ENCODE measurements at places on chromosomes 7 and 10.
A peak's percentile ranks its signal among the peaks of the same experiment; 100 is the strongest.

- DNase-seq: no peak
Observed at GRCh38 chr7:139656387-139656786, 121.4 kb downstream of the HIPK2 start.

DNA sequence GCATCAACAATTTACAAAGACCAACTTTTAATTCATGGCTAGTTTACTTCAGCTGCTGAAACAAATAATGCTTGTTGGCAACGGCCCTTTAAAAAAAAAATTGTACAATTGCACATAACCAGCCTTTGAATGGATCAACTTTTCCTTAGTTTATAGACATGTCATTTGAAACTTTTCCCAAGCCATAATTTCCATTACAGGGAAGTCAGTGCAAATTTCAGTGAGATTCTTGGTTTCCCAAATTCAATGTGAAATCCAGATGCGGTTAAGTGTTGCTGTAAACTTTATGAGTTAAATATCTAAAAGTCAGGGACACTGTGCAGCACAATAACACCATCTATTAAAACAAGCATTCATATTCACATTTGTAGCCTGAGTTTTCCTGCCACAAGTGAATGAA, 182.2 kb downstream of the JAZF1 start:
- DNase-seq: no peak

GRCh38 chr10:28157379-28157778, 145.5 kb downstream of the MPP7 start:
- DNase-seq: no peak

- no peak for DNase-seq
Observed at GRCh38 chr7:114988755-114989375, 67.0 kb downstream of the MDFIC start.

GRCh38 chr7:156177422-156178055, 365.3 kb upstream of the SHH start:
- no peak for DNase-seq

- DNase-seq: peak; percentile 62
Observed at GRCh38 chr7:101882595-101883564, 65.5 kb downstream of the CUX1 start.

DNA sequence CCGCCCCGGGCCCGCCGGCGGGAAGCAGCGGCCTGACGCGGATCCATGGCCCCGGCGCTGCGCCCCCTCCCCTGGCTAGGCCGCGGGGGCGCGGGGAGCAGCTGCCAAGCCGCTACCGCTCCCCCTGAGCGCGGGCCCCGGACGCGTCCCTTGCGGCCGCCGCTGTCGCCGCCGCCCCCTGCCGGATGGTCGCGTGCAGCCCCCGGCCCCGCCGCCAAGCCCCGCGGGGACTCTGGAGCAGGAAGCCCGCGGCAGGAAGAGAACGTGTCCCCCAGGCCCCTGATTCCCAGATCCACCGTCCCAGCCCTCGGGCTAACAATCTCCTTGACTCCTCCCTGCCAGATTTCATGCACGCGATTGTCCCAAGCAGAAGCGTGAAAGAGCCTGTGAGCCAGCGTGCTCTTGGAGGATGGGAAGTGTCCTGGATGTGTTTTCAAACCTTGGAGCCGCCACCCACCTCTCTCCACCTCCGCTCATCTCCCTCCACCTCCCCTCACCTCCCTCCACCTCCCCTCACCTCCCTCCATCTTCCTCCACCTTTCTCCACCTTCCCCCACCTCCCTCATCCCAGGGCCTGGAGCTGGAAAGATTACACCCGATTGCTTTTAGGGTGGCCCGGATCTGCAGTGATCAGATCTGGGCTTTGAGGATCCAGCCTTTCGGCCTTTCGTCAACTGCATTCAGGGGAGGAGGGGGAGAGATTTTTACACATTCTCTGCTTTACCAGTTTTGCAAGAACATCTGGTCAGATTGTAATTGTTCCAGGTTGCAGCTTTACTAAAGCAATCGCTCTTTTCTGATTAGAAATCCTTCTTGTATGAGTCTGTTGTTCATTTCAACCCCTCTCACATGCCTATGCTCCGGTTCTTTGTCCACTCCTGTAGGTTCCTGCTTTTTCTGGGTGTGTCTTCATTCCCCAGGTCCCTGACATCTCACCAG, 570 bp upstream of the PRTFDC1 start:
- peak; percentile 70 for DNase-seq

DNA sequence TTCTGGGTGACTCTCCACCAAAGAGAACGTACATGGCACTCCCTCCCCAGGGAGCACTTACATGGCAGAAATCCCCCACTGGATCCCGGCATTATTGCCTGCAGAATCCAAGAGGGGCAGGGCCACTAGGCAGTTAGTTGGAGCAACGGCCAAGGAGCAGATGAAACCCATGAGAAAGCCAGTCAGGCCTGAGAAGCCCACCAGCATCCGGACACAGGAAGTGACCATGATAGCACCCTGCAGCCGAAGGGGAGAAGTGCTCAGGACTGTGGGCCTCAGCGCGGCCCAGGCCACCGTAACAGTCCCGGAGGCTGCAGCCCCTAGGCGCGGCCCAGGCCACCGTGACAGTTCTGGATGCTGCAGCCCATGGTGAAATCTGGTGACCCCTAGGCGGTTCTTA, 43.5 kb downstream of the STRA8 start:
- DNase-seq: no peak

- no peak for DNase-seq
Observed at GRCh38 chr7:127047521-127047920, 205.2 kb downstream of the GRM8 start.

DNA sequence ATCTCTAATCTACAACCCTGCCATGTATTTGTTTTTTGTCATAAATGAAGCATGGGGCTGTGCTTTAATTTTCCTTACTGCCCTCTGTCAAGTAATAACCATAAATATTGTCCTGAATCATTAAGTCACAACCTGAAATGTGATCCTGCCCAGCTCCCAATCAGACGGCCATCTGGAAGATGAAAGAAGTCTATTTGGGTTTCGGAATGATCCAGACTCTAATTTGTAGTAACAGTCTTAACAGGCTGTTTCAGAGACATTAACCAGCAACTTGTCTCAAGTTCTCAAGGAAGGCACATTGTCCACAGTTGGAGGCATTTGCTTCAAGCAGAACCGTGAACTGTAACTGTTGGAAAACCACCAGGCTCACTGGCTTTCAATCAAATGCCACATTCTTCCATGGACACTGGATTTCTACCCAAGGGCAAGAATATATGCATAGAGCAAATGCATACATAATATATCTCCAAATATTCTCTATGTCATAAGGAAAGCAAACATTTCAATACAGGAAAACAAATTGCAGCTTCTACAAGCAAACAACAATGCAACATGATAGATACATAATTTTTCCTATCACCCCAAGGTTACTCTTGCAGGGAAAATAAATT, 405.2 kb upstream of the NPVF start:
- peak; percentile 12 for DNase-seq

- DNase-seq: peak; percentile 80
Observed at GRCh38 chr7:135390829-135391228, 119.1 kb downstream of the CNOT4 start.

GRCh38 chr7:47401611-47402570, 180.0 kb downstream of the TNS3 start:
- no peak for DNase-seq

- DNase-seq: no peak
Observed at GRCh38 chr10:47256751-47257336, 43.2 kb upstream of the GDF10 start.

- DNase-seq: no peak
Observed at GRCh38 chr7:146175716-146176115, 59.1 kb downstream of the CNTNAP2 start.

DNA sequence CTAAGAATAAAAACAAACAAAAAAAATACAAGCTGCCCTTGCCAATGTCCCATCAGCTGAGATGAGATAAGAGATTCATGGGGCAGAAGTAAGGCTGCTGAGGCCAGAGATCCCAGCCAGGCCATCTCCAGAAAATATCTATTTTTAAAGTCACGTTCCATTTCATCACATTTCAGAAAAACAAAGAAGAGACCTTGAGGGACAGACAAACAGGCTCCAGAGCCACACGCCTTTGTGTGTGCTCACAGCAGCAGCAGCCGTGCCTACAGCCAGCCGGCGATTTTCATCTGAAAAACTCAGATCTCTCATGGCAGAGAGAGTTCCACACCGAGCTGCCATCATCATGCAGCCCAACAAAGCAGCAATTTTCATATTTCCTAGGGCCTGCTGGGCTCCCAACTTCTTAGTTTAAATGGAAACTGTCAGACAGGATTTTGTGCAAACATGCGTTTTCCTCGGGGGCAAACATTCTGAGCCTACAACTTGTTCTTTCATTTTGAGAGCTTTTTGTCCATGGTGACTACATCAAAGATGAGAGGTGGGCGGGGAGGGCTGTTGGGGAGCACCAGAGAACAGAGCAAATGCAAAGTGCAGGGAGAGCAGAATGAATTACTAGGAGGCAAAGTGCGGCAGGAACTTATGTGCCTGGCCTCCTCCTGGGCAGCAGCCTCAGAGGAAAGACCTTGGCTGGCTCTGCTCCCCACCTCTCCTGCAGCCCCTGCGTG, 38.8 kb downstream of the DLG5 start:
- DNase-seq: no peak

- no peak for DNase-seq
Observed at GRCh38 chr7:155295511-155295910, 2.2 kb upstream of the INSIG1 start.

- no peak for DNase-seq
Observed at GRCh38 chr10:67043041-67043440, 117.2 kb downstream of the LRRTM3 start.

- DNase-seq: no peak
Observed at GRCh38 chr10:65518379-65518778, 1407.5 kb upstream of the LRRTM3 start.

- no peak for DNase-seq
Observed at GRCh38 chr7:134761266-134761665, 18.2 kb upstream of the CALD1 start.

DNA sequence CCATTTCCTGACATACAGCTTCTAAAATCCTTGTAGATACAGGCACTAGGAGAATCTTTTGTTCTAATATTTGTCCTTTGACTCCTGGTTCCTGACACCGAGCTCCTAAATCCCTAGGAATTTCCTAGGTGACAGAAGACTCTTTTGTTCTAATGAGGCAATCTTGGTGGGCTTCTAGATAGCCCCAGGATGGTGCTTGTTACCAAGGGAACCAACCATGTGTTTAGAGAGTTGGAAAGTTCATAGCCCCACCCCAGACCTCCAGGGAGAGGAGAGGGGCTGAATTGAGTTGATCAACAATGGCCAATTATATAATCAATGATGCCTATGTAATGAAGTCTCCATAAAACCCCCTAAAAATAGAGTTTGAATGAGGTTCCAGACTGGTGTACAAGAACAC, 145.1 kb downstream of the JMJD1C start:
- DNase-seq: no peak

DNA sequence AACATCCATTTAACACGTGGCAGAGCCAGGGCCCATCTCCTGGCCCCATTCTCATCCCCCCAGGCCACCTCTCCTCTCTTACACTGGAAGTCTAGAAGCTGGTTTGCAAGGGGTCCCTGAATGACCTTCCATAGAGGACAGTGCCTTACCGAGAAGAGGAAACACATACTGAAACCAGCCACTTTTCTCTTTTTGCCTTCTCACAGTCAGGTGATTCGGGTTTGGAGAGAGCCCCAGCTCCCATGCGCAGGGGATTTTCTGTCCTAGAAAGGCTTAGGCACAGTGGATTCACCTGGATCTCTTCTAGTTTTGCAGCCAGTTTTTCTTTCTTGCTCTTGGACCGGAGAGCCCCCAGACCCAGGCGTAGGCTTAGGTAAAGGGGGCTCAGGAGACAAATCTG, 334.1 kb upstream of the C7orf33 start:
- DNase-seq: no peak

- no peak for DNase-seq
Observed at GRCh38 chr7:24979470-24979862, 512 bp downstream of the OSBPL3 start.

GRCh38 chr10:15857107-15857575, 3.2 kb downstream of the MINDY3 start:
- DNase-seq: no peak

GRCh38 chr7:123410273-123410904, 124.0 kb downstream of the IQUB start:
- DNase-seq: no peak

GRCh38 chr10:123729523-123729922, 63.4 kb downstream of the GPR26 start:
- DNase-seq: no peak

DNA sequence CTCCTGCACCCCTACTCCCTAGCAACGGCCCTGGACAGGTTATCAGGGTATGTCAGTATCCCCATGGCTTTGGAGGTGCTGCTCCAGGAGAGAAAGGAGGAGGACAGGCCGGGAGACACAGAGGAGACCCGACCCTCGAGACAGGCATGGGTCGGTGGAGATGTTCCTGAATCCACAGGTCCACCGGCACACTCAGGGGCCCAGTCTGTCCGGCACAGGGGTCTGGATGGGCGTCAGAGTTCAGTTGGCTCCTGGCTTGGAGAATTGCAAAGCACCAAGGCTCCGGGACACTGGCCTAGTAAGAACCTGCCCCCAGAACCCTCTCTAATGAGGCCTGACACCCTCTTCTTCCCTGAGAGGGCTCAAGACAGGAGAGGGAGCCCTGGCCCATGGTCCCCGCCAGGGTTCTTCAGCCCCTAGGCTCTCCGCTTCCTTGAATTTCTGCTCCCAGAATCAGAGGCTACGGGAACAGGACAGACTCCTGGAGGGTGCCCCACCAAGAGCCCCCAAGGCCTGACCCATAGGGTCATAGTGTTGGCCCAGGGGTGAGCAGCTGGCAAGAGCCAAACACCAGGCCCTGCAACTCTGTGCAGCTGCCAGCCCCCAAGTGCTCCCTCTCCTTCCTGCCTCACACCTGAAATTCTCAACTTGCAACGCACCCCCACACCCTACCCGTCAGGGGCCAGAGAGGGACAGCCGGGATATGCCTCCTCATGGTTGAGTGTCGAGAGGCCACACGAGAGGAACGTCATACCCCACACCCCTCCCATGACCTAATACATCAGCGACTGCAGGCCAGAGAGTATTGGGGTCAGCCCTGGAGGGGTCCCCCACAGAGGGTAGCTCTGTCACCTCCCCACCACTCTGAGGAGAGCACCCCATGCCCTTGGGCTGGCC, 5.5 kb upstream of the IRF5 start:
- DNase-seq: no peak

DNA sequence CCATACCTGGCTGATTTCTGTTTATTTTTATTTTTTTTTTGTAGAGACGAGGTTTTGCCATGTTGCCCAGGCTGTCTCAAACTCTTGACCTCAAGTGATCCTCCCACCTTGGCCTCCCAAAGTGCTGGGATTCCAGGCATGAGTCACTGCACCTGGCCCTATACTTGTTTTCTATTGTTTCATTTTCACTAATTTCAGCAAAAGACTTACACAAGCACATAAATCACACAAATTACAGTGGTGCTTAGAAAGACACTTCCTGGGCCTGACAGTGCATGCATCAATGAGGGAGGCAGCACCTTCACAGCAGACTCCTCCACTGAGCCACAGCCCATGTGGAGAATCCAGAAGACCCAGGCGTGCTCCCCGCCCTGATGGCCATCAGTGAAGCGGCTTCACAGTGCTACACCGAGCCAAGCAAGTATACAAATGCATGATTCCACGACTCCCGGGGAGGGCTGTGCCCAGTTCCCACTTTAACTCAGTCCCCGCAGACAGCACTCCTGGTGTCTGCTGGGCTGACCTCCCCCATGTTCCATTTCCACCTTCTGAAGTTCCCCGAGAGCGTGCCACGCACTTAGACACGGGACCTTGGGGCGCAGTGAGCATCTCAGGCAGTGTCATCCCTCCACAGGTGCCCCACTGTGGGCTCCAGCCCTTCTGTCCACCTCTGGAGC, 20.6 kb downstream of the PITRM1 start:
- no peak for DNase-seq

- no peak for DNase-seq
Observed at GRCh38 chr10:112827951-112828350, 122.1 kb upstream of the TCF7L2 start.
